Forelimb muscle (tissue), 1 donor: ENCODE measurements at places on chromosomes 16 and 17. TPM values are rescaled to one million over a fixed set of nuclear protein-coding genes. Genes with fewer than 3 reads are reported as not detected.

The LYZL6 gene
- not detected for polyA plus RNA-seq

- DNase-seq: no peak
Observed at GRCh38 chr17:59859444-59860025, 33.2 kb downstream of the TUBD1 start.

- DNase-seq: no peak
Observed at GRCh38 chr17:45975640-45976295, 23.3 kb upstream of the STH start.

The ADGRG3 gene
- 0.29 TPM for polyA plus RNA-seq

GRCh38 chr17:29582772-29583171 is 6.7 kb downstream of the GIT1 start:
- DNase-seq: no peak
